COR-L47 (cell line): ENCODE measurements at places on chromosomes 3 and 15.

- DNase-seq = no peak
Observed at GRCh38 chr3:15116032-15116669, 17.2 kb upstream of the RBSN start.

DNA sequence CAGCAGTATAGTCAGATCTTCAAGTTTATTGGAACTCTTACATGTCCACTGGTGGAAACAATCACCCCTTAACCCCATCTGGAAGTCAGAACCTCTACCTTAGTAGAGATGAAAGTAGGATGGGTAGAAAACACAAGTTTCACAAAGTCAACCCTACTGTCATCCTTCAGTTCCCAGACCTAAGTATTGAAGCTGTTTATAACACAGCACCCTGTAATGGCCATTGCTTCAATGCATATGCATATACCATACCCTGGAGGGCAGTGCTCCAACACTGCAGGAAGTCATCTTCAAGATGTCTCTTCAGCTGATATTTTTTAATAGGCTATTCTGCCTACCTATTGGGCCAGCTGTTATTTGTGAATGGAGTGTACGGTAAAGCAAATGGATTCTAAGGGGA lies 241.3 kb downstream of the UBE2E2 start:
- DNase-seq = no peak

- no peak for DNase-seq
Observed at GRCh38 chr15:71495398-71495780, 315.0 kb upstream of the NR2E3 start.

GRCh38 chr3:145094355-145094941 lies 1066.5 kb downstream of the PLOD2 start:
- no peak for DNase-seq

- DNase-seq = peak; percentile 41
Observed at GRCh38 chr3:195441476-195441991, 1.3 kb downstream of the ACAP2 start.

- DNase-seq = no peak
Observed at GRCh38 chr3:129343643-129344360, 65.1 kb downstream of the HMCES start.

- DNase-seq = no peak
Observed at GRCh38 chr15:59812889-59813288, 123.8 kb upstream of the BNIP2 start.

DNA sequence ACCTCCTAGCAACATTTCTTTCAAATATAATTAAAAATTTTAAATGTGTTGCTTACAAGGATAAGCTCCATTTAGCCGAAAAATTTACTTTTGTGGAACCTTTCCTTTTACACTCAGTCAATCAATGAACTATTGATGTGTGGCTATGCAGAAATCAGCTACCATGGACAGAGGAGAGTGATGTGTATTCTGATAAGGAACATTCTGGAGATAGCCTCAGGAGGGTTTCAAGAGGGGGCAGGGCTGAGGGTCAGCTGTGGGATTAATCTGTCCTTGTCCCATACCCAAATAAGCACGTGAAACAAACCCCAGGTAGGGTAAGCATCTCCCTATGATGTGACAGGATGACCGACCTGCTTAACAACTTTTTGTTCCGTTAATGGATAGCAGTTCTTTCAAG lies 192.6 kb upstream of the PROK2 start:
- DNase-seq = no peak

DNA sequence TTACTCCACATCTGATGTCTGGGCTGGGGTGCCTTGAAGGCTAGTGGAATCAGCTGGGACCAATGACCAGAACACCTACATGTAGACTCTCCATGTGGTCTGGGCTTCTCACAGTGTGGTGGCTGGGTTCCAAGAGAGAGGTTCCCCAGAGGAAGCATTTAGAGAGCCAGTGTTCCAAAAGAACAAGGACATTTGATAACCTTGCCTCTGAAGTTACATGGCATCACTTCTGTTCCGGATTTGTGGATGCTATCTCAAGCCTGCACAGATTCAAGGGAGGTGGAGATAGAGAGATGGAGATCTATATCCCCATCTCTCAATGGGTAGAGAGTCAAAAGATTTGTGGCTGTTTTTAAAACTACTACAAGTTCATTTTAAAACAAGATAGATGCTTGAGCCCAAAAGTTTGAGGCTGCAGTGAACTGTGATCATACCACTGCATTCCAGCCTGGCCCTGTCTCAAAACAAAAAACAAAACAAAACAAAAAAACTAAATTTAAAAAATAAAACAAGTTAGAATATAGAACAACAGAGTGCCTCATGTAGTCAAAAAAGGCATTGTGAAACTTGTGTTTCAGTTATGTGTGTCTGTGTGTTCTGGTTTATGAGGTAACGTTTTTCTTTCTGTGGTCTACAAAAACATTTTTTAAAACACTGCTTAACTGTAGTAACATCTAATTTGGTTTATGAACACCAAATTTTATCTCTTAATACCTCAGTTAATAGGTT lies 44.8 kb downstream of the PDE8A start:
- no peak for DNase-seq

GRCh38 chr15:51286816-51287215 lies 51.6 kb downstream of the CYP19A1 start:
- DNase-seq = peak; percentile 33

DNA sequence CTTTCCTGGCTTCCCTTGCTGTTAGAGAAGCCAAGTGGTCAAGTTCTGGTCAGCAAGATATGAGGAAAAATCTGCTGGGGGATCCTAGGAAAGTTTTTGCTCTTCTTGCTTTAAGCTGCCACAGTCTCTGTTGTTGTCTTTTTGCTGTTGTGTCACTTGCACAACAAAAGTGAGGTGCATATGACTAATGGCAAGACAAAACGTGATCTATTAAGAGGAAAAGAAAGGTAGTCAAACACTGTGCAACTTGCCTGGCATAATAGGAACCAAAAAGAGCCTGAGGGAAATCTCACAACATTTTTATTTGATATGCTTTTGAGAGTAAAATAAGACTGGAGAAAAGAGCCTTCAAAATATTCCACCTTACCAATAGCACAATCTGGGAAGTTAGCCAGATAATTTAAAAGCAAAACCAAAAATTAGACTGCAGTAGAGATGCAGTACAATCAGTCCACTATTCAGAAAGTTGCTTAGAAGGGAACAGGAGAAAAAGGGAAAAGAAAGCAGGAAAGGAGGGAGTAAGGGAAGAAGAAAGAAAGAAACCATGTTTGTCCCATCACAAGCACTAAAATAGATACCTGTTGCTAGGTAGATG lies 110.0 kb upstream of the SLC4A7 start:
- no peak for DNase-seq

- no peak for DNase-seq
Observed at GRCh38 chr15:32041294-32041693, 11.0 kb downstream of the CHRNA7 start.

DNA sequence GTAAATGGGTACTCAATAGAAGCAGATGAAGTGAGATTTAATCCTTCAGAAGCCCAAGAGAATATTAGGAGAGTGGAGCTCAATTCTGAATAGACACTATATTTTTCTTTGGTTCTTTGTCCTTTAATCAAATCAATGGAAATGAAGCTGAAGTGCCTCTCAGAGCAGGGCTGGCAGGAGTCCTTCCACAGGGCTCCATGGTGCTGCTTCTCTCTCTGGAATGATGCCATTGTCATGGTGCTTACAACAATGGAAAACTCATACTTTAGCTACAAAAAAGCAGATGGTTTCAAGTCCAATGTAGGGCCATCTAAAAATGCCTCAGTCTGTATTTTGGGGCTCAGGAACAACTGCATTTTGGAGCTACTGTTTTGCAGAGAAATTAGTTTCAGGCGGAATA lies 125.1 kb downstream of the SNRK start:
- DNase-seq = no peak

GRCh38 chr3:23950293-23950692 lies 5.2 kb downstream of the NR1D2 start:
- DNase-seq = no peak

DNA sequence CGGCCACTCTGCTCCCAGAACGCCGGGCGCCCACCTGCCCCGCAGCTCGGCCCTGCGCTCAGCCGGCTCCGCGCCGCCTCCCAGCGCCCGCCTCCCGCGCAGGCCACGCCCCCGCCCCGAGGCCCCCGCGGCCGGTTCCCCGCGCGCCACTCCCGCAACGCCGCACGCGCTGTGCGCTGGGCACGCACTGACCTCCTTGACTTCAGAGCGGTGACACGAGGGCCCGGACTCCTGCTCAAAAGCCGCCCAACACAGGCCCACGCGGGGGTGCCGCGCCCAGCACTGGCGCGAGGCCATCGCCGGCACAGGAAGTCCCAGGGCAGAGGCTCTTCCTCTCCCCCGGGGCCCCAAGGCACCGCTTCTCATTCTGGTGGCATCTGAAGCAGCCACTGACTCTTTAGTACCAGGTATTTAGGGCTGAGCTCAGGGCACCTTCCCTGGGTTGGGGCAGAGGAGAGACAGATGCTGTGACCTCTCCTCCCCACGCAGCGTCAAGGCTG lies 12.4 kb downstream of the TNK2 start:
- DNase-seq = peak; percentile 12

- DNase-seq = no peak
Observed at GRCh38 chr3:132464066-132464465, 46.8 kb downstream of the DNAJC13 start.

DNA sequence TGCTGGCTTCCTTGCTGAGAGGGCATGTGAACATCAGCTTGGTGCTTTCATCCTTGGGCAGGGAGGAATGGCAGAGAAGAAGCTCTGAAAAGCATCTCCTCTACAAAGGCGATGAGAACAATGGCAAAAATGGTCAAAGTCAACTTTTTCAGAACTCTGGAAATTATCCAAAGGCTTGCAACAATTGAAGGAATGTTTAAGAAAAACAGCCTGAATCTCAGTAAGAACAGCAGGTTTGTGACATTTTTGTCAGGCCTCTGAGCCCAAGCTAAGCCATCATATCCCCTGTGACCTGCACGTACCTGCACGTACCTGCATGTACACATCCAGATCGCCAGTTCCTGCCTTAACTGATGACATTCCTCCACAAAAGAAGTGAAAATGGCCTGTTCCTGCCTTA lies 51.8 kb downstream of the ONECUT1 start:
- no peak for DNase-seq

DNA sequence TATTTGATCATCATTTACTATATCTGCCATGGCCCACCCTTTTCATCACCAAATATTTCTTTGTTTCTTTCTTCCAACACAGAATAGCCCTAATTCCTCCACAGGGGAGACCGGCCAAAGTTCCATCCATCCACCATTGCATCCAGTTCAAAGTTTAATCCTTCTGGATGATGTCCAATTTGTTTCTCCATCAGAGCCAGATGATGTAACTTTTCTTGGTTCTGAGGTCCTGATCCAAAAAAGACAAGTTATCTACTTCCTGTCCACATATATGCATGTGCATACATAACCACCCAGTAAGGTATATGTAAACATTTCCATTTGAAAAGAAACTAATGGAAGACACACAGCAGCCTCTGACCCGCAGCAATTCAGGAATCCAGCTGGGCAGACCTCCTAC lies 237.3 kb downstream of the SHOX2 start:
- no peak for DNase-seq

GRCh38 chr3:69008980-69009379 lies 4.5 kb downstream of the EOGT start:
- no peak for DNase-seq

DNA sequence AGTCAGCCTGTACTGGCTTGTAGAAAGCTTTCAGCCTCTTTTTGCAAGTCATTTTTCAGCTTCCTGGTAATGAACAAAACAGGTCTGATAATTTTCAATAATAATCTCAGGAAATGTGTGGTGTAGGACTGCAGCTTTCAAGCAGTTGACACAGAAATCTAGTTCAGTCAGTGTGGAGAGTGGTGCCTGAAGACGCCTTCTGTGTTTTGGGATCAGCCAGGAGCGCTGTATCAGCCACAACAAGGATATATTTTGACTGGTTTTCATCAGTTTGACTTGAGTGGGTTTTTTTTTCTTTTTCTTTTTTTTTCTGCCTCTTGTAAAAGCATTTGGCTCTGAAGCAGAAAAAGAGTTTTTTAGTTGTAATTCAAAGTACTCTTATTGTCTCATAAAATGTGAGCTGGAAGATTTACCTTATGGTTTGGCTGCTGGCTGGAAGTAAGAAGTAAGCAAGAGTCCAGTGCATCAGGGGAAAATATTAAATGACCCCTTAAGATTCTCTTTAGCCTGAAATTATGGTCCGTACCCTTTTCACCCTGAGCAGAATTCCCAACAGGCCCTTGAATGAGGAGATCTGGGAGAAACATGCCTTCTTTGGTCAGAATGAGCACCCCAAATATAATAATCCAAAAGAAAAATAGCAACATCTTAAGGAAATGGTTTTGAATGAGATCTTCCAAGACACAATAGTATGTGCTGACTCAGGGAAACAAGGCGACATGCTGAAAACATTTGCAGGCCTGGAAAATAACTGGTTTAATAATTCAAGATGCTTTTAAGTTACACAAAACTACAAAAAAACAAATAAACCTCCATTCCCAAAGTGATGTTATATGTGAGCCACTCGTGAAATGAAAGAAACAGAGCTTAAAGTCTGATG lies 332.7 kb upstream of the ADAMTS9 start:
- no peak for DNase-seq

DNA sequence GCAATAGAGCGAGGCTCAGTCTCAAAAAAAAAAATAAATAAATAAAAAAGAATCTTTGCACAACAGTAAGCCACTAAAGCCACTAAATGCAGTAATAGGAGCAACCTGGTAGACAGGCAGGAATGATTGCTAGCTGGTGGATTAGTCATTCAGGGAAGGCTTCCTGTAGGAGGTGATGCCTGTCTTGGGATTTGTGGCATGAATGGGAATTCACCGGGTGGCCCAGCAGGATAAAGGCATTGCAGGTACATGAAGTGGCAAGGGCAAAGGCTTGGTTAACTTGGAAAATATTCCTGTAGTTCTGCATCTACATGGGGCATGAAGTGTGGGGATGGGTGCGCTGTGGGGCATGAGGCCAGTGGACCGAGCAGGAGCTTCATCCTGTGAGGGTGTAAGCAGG lies 94.5 kb downstream of the IQSEC1 start:
- DNase-seq = no peak

- no peak for DNase-seq
Observed at GRCh38 chr3:67863869-67864268, 209.5 kb upstream of the SUCLG2 start.

GRCh38 chr3:141371882-141372281 lies 3.6 kb downstream of the ZBTB38 start:
- no peak for DNase-seq

DNA sequence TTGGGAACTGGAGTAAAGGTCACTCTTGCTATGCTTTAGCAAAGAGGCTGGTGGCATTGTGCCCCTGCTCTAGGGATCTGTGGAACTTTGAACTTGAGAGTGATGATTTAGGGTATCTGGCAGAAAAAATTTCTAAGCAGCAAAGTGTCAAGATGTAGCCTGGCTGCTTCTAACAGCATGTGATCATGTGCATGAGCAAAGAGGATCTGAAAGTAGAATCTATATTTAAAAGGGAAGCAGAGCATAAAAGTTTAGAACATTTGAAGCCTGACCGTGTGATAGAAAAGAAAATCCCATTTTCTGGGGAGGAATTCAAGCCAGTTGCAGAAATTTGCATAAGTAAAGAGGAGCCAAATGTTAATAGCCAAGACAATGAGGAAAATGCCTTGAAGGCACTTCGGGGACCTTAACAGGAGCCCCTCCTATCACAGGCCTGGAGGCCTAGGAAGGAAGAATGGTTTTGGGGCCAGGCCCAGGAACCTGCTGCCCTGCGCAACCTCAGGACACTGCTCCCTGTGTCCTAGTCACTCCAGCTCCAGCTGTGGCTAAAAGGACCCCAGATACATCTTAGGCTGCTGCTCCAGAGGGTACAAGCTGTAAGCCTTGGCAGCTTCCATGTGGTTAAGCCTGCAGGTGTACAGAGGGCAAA lies 212.2 kb upstream of the LINGO1 start:
- DNase-seq = no peak

GRCh38 chr3:71583566-71584393 lies at the start of gene FOXP1:
TSS of gene FOXP1 (minus strand) at chr3:71583728. CDS start at chr3:71198381, 385,347 bp downstream.
- peak; percentile 61 for DNase-seq
